ENCODE measurements at places on chromosomes 2 and 18.

DNA sequence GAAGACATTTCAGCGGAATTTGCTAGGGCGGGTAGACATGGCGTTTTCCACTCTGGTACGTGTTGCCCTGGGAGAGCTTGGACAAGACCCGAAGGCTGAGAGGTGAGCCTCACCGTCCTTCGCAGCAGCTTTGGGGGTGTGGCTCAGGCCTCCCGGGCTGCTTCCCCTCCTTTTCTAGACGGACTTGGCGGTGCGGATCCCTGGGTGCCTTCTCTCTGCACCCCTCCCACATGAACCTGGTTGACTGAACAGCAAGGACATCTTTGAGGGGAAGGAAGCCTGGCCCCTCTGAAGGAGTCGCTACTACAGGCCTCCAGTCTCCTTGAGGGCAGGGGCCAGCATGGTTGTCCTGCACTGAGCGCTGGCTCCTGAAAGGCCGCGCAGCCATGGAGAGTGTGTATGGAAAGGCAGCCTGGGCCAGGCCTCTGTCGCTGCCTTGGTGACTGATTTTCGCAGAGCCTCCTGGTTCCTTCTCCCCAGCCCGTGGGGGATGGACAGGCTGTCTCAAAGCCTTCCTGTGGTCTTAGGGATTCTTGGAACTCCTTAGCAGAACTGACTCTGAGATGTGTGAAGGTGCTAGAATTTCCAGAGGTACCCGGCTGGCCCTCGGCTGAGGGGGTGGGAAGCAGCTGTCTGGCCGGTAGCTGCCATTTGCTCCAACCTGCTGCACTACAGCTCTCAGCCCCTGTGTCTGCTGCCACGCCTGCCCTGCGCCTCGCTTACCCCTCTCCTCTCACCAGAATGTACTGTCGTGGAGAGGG is 9.9 kb downstream of the CNNM4 start:
- DNase-seq = no peak

GRCh38 chr2:113240150-113240914 is 38.4 kb downstream of the PAX8 start:
- no peak for DNase-seq

- no peak for DNase-seq
Measured at GRCh38 chr2:122323927-122324326, 568.5 kb downstream of the TSN start.

- no peak for DNase-seq
Measured at GRCh38 chr2:224442071-224442967, 40.4 kb upstream of the FAM124B start.

GRCh38 chr18:9594823-9595596 is 19.3 kb downstream of the PPP4R1 start:
- no peak for DNase-seq

DNA sequence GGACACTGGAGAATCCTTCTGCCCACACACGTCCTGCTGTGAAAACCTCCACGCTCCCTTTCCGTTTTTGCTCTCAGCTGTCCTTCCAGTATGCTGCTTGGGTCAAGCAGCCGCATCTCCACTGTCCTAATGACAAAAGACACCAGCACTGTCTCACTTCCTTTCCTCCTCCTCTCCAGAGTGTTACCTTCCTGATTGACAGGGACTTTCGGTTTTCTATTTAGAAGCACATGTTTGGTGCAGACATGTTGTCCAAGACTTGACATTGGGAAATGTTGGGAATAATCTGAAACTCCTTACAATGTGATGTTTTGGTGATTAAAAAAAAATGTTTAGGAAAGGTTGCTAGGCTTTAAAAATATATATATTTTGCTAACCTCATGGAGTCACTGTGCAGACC is 226.6 kb downstream of the FAM210A start:
- DNase-seq = no peak

DNA sequence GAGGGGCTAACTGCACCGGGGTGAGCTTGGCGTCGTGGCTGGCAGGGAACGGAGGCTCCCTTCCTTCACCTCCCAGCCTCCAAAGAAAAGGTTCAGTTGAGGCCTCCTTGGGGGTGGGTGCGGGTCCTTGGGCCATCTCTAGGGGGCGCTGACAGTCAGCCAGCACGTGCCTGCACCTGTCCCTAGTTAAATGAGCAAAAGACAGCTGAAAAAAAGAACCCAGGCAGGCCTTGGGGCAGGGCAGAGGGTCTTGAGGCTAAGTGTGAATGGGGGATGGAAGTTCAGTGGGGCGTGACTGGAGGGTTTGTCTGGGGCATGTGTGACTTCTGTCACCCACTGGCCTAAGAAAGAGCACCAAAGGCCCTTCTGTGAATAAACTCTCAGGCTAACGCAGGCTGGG is 56.4 kb downstream of the ZFP36L2 start:
- DNase-seq = no peak

DNA sequence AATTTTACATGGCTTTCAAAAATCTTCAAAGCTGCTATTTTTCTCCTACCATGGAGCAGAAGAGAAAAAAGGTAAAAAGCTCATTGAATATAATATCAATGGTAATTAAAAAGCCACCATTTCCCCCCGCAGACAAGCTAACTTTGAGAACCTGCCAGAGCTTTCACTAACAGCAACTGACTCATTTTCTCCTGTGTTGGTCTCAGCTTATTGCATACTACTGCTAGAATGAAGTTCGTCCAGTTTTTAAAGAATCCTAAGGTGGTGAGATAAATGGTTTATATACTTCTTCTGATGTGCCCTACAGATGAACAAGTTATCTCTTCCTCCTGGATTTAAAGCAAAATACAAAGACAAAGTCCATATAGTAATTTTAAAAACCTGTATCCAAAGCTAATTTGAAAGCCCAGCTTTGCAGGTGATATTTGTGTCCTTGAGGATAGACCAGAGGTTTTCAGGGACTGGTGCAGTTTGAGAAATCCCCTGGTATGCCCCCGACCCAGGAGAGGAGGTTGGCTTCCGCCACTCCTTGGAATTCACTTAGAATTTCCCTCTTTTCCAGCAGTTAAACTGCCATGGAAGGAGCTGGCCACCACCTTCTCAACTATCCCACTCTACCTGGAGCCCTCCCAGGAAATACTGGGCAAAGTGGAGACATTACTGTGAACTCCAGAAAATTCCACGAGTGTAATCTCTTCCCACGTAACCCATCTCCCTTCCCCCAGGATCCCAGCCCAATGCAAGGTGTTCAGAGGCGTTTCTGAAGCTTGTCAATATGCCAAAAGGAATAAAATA is 17.5 kb downstream of the YPEL5 start:
- no peak for DNase-seq

DNA sequence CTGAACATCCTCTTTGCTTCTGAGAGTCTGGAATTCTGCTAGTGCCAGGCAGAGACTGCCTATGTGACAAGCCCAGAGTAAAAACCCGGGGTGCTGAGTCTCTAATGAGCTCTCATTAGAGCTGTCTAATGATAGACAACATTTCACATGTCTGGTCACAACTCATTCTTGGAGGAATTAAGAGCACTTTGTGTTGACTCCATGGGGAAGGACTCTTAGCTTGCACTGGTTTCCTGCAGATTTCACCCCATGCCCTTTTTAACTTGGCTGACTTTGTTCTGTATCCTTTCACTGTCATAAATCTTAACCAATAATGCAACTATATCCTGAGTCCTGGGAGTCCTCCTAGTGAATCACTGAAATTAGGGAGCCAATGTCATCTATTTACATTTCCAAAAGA is 33.5 kb downstream of the FBXO15 start:
- DNase-seq = no peak

DNA sequence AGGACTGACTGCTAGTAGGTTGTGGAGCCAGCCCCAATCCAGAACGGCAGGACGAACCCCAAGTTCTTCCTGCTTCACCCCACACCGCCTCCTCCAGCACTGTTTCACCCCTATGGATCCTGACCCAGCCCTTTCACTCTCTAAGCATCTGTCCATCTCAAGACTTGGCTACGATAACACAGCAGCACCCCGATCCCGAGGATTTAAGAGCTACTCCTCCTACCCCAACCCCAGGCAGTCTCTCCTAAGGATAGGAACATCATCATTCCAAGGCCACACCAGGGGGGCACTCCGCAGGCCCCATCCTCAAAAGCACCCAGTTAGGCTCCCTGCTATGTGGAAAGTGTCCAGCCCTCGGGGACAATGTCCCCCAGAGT is 645 bp downstream of the KCTD18 start:
- DNase-seq = no peak

DNA sequence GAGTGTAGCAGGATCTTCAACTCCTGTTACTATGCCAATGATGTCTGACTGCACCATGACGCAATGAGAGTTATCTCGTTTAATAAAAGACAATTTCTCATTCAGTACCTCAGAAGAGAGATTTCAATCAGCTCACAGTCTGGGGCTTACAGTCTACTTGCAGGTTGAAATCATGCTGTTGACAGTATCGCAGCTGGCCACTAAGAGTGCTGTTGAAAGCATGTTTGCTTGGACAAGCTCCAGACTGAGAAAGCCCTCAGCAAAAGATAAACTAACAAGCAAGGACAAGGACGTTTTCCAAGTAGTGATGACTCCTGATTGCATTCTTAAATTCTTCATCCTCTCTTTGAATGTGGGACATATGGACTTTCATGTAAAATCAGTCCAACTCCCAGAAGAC is 145.2 kb upstream of the SYT4 start:
- no peak for DNase-seq

GRCh38 chr18:9103376-9103873 is 926 bp downstream of the NDUFV2 start:
- DNase-seq = no peak

GRCh38 chr18:63152096-63152495 is 167.5 kb downstream of the BCL2 start:
- no peak for DNase-seq

- peak; percentile 11 for DNase-seq
Measured at GRCh38 chr2:70656421-70657010, 102.9 kb upstream of the TGFA start.

GRCh38 chr2:29113891-29114321 is 1.3 kb upstream of the CLIP4 start:
- DNase-seq = no peak

DNA sequence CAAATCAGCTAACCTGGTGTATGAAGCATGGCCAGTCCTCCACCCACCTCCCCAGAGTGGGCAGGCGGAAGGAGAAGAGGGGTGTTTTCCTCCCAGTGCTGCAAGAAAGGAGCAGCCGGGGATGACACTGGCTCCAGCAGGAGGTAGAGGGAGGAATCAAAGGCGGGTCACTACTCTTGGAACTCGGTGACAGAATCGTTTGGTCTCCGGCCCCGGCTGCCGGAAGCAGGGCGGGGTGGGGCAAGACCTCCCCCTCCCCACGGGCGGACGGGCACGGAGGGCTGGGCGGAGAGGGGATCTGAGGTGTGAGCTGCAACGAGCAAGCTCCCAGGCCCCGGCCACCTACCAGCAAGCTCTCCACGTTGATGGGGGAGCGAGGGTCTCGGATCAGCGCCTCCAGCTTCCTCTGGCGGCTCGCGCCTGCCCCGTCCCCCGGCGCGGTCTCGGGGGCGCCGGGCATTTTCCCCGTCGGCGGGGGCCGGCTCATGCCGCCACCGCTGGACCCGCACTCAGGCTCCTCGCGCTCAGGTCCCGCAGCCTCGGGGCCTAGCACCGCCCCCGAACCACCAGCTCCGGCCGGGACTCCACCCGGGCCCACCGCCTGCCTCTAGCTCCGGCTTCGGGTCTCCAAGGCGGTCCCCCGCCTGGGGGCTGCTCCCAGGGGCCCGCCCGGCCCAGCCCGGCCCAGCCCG is 640 bp downstream of the ROCK2 start:
- peak; percentile 7 for DNase-seq

DNA sequence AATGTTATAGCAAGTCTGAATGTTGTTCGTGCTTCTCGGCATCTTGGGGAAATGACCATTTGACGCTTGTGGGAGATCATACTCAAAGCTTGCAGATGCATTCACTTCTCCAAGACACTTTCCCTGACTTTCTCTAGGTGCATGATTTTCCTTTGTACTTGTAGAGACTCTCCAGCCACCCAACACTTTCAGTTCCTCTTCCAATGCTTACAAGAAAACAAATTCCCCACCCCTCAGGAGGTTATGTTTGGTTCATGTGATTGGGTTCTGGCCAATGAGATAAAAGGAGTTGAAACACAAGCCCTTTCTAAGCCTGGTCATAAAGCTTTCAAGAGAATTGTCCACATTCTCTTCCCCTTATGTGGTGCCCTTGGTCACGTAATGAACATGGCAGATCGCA is 156.3 kb downstream of the EPHA4 start:
- no peak for DNase-seq

DNA sequence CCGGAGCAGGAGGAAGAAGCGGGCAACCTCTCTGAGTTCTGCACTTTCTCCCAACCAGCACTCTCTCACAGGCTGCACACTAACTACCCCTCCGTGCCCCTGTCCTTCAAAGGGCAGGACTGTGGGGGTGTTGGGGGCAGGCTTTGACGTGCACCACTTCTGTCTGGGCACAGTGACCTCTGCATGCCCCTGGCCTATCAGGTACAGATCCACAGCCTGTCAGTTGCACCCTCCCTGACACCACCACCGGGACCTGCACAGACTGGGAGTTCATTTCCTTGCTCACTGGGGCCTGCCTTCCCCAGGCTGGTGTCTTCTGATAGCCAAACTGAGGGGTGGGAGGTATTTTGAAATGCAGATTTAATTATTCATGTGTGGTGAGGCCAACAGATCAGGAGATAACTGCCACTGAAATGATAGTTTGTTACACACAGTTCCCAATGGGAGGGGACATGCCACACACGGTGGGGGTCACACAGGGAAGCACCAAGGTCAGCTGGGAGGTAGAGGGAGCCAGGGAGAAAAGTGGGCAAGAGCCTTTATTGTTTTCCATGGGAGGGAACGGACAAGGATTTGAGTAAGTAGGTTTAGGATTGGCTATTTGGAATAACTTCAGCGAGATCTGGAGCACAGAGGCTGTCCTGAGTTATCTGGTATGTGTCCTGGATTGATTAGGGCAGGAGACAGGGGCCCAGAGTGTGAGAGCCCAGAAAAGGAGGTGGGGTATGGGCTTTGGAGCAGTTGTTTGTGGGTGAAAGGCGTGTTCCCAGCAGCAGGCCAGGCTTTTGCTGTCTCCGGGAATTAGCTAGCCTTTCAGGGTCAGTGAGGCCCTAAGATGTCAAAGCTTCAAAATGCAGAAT is 251.6 kb downstream of the AFF3 start:
- no peak for DNase-seq

- no peak for DNase-seq
Measured at GRCh38 chr18:28485210-28485801, 308.4 kb upstream of the CDH2 start.

DNA sequence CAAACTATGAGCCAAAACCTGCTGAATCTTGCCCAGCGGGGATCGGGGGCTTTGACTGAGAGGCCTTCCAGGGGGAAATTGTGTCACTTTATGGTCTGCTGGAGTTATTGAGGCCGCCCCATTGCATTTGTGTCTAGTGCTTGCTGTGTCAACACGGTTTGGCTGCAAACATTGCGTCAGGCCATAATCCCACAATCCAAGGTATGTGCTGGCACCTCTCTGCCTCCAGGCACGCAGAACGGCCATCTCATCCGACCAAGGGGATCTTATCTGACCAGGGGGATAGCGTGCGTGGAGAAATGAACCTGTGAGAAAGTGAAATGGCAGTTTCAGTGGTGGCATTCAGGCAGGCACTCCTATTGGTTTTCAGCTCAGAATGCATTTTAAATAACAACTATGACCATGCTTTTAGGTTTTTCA is 18.1 kb upstream of the LYPD6B start:
- no peak for DNase-seq

- no peak for DNase-seq
Measured at GRCh38 chr2:32314886-32315285, 37.2 kb downstream of the YIPF4 start.

- no peak for DNase-seq
Measured at GRCh38 chr2:9144617-9145016, 62.0 kb upstream of the ASAP2 start.

- no peak for DNase-seq
Measured at GRCh38 chr2:43179942-43180341, 46.5 kb downstream of the ZFP36L2 start.

All from stimulated activated CD8-positive, alpha-beta memory T cell treated with anti-CD3 and anti-CD28 coated beads, Interleukin-4, amount 100 ng/mL, for 24 hours (primary cell).